ENCODE measurements at places on chromosomes 4 and X. TPM values are rescaled to one million over a fixed set of nuclear protein-coding genes. Genes with fewer than 3 reads are reported as not detected.

RRH gene
- not detected for total RNA-seq

ZCCHC18 gene
- total RNA-seq = 3.2 TPM

NSG1 gene
- 0.65 TPM for total RNA-seq

CRMP1 gene
- 6.6 TPM for total RNA-seq

USP51 gene
- total RNA-seq = 3.3 TPM

TRIM60 gene
- not detected for total RNA-seq

HS3ST1 gene
- total RNA-seq = 0.38 TPM

SPANXA1 gene
- total RNA-seq = not detected

MAGEA8 gene
- total RNA-seq = not detected

MAGEB3 gene
- total RNA-seq = not detected

ENOPH1 gene
- total RNA-seq = 23.3 TPM

SLC25A43 gene
- total RNA-seq = 12.5 TPM

PPM1K gene
- total RNA-seq = 11.6 TPM

FGF16 gene
- total RNA-seq = 0.13 TPM

TEX11 gene
- not detected for total RNA-seq

EVC2 gene
- 5.6 TPM for total RNA-seq

BEX4 gene
- 20.5 TPM for total RNA-seq

CFAP47 gene
- total RNA-seq = 0.13 TPM

RENBP gene
- 0.98 TPM for total RNA-seq
